ENCODE measurements at places on chromosomes 1 and 21.

- DNase-seq = no peak
Measured at GRCh38 chr1:224705578-224705977, 89.5 kb downstream of the CNIH3 start.

DNA sequence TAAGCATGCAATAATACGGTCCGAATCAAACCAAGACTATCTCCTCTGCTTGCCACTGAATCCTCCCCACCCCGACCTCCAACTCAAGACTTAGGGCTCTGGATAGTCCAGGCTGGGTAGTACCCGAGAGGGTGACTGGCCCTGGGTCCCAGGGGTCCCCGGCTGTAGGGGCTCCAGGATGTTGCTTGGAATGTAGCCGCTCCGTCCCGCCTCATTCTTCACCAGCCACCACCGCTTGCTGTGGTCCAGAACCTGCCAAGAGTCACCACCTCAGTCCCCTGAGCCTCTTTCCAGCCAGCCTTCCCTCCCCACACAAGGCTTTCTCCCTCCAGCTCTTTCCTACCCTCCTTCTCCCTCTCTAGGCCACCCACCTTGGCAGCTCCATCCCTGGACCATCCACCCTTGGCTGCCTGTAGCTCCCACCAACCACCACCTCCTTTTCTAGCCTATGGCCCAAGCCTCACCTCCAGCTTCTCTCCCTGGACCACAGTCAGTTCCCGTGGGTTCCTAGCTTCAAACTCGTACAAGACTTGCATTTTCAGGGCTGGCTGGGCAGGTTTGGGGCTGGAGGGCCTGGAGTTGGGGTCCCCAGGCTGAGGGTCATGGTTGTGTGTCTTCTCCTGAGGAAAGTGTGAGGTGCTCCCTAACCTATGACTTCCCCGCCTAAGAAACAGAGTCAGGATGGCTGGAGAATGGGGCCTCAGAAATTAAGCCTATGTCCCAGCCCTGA lies 10.9 kb upstream of the GSTM3 start:
- DNase-seq = no peak

DNA sequence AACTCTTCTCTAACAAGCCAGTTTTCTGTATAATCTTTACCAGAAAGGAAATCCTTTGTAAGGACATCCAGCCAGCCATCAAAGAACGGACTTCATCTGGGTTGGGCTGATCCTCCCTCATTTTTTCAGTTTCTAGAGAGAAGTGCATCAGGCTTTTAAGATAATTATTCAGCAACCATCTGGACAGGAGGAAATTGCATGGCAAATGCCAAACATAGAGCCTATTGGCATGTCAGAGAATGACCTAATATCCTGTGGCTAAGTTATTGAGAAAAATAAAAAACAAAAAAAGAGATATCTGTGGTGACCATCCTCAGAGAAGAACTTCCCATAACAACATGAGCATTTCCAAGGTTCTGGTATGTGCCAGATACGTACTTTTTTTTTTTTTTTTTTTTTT lies 74.9 kb upstream of the BEND5 start:
- no peak for DNase-seq

- no peak for DNase-seq
Measured at GRCh38 chr1:77847621-77848080, 40.8 kb upstream of the NEXN start.

- DNase-seq = no peak
Measured at GRCh38 chr1:56339786-56340465, 239.4 kb downstream of the PLPP3 start.

DNA sequence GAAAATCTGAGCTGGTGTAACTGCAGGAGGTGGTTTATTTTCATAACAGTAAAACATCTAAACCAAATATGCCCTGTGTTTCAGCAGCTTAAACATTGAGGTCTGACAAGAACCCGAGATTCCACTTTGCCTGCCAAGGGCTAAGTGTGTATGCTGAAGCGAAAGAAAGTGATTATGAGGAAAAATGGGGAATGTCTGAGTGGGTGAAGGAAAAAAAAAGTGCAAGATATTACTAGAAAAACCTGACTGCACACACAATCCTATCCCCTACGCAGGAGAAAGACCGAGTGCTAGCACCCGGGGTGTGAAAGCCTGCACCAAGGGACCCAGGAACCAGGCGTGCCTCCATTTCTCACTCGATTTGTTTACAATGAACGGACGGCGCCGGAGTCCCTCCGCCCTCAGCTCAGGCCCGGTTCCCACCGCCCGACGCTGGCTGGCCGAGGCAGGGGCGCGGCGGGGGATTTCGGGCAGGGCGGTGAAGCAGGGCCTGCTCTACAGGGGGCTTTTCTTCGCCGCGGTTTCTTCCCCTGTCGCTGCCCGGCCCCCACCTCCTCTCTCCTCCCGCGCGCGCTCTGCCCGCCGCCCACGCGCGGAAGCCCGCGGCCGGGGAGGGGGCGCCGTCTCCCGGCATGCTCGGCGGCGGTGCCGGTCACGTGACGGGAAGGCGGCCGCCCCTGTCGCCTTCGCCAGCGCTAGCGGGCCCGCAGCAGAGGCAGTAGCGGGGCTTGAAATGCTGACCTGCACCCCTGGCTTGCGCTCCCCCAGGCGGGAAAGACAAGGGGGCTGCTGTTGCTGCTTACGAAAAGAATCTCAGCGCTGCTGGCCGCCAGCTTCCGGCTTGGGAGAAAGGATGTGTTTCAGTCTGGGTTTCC lies 35.9 kb downstream of the ITPKB start:
- peak; percentile 52 for DNase-seq

GRCh38 chr1:91038582-91038981 lies 16.7 kb upstream of the ZNF644 start:
- DNase-seq = no peak

DNA sequence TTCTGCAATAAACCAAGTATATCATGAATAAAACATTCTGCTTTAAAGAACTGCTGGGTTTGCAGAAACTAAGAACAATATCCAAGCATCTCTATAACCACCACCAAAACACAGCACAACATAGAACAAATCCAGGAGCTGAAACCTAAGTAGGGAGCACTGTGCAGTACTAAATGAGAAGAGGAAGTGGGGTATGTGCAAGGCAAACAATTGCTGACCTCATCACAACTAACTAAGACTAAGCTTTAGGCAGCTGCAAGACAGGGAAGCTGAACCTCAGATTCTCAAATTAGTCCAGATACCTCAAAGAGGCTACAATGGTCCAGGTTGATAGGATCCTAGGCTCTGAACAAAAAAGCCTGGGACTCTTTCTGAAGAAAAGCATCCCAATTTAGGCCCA lies 172.6 kb downstream of the SLC44A5 start:
- DNase-seq = no peak

GRCh38 chr1:163922743-163923201 lies 601.0 kb downstream of the NUF2 start:
- no peak for DNase-seq

DNA sequence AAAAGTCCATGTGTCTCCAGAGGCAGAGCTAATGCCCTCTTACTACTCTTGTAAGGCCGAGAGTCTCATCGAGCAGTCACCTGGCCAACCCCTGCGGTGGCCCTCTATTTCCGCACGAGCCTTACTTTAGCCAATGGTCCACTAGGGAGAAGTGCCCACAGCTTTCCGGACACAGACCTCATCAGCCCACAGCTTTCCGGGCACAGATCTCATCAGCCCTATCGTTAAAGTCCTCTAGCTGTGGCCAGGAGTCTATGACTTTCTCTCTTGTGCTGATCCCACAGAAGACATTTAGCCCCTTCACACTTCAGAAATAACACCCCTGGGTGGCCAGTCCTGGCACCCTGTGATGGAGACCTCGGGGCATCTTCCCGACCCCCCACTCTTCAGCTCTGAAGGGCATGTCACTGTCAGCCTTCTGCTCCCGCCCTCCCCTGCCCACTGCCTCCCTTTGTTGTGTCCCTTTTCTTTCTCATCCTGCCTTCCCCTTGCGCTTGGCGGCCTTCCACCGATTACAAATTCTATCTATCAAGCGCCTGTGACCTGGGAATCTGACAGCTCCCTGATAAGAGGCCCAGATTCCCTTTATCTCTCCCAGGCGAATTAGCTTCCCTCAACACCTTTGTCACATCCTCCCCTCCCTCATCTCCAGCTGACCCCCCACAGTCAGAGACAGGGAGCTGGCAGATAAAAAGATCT lies 161.0 kb downstream of the PLXNA2 start:
- DNase-seq = no peak

- DNase-seq = no peak
Measured at GRCh38 chr1:26323382-26323781, 5.6 kb downstream of the CD52 start.

DNA sequence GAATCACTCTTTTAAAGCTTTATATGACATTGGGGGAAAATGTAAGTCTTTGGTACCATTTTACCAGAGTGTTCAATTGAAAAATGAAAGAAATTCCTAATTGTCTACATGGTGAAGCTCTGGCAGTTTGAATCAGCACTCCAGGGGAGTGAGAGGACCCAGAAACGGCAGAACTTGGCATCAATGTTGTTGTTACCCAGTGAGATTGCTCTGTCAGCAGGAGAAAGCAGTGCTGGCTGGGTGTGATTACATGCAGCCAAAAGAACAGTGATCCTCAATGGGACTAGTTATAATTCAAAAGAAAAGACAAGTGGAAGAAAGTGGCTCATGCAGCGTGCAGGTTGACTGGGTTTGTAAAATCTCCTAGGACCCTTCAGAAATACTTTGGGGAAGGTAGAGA lies 206.4 kb downstream of the PTPRC start:
- no peak for DNase-seq

GRCh38 chr1:222555992-222556615 lies 8.2 kb upstream of the HHIPL2 start:
- no peak for DNase-seq

DNA sequence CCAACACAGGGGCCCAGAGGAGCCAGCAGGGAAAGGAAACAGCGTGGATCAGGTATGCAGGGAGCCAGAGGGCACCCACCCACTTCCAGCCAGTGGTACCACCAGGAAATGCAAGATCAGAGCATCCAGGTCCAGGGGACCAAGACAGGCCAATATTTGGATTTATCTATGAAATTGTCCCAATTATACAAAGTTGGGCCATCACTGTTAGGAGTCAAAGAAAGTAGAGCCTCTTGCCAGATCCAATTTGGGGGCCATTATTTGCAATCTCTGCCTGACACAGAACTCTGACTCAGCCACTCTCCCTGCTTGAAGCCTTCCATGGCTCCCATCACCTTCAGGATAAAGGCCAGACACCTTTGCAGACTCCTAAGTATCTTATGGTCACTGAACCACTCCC lies 21.1 kb upstream of the TAS1R2 start:
- no peak for DNase-seq

- no peak for DNase-seq
Measured at GRCh38 chr1:186102547-186103148, 272.4 kb downstream of the TPR start.

DNA sequence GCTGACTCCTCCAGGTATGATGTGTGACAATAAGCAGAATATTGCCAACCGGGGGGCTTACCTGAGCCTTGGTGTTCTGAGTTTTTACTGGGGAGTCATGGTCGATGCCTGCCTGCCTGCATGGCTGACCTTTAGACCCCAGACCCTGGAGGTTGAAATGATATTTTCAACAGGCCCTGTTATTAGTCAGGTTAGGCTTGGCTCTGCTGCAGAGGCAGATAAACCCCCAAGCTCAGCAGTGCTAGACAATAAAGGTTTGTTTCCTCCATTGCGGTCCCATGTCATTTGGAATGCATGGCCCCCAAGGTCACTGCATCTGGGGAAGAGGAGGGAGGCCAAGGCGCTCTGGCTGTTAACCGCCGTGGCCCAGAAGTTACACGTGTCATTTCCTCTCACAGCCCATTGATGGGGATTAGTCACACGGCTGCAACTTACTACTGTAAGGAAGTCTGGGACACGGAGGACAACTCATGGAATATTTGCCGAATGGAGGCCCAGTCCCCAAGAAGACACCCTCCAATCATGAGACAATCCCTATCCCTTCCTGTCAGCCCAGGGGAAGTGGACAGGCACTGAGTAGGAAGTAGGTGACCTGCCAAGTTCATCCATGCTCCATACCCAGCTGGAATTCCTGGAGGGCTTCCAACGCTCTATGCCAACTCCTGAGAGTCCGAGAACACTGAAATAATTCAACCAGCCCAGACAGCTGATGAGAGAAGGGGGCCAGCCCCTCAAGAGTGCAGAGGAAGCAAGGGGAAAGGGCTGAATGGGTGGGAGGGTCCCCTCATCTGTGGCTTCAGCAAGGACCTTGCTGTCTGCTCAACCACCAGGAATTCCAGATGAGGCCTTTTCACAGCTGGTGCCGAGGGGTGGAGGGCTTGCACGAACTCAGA lies 97.3 kb downstream of the TAS1R2 start:
- DNase-seq = no peak

GRCh38 chr1:155801149-155801548 lies 55.9 kb downstream of the GON4L start:
- DNase-seq = no peak

GRCh38 chr1:206778031-206778430 lies 5.7 kb upstream of the IL10 start:
- no peak for DNase-seq

DNA sequence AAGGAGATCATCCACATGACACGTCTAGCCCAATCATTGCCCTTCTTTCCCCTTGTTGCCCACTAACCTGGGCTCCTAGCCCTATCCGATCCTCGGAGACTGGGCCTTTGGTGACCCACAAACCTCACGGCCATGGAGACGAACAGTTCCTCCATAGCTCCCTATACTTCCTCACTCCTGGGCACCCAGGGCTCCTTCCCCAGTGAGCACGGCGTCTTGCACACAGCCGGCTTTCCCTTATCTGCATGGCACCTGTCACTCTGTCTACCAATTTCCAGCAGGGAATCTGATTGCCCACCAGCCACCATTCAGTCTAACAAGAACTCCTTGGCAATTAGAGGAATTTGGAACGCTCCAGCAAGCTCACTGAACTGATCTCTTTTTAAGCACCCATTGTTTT lies 3.1 kb downstream of the GNG4 start:
- no peak for DNase-seq

GRCh38 chr21:42579456-42580075 lies 65.9 kb downstream of the SLC37A1 start:
- no peak for DNase-seq

DNA sequence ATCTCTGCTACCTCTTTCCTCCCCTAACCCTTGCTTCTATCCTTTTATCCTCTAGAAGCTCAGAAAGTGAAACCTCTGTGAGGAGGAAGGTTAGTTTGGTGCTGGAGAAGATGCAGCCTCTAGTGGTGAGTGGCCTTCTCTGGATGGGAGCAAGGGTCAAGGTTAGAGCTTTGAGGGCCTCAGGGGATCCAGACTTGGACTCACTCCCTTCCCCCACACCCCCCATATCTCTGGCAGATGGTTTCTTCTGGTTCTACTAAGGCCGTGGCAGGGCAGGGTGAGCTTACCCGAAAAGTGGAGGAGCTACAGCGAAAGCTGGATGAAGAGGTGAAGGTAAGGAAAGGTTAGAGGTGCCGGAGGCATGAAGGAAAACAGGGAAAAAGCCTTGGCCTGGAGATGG lies 9.2 kb downstream of the CGN start:
- DNase-seq = no peak

- no peak for DNase-seq
Measured at GRCh38 chr1:69410457-69410850, 157.3 kb upstream of the LRRC7 start.

GRCh38 chr1:99017655-99018054 lies 13.0 kb upstream of the PLPPR5 start:
- DNase-seq = no peak

DNA sequence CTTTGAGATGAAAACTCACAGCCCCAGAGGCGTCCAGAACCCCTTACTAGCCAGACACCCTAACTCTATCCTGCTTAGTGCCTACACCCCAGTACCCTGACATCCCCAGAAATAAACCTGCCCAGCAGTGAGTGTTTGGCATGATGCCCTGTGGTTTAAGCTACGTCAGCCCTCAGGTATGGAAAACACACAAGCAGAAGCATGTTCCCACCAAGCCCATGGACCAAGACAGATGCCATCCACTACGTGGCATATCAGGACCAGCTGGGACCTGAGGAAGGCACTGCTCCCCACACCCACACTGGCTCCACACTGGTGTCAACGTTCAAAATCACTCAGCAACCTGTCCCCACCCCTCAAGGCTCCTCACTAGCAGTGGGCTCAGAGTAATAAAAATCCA lies 116.4 kb downstream of the SYT2 start:
- no peak for DNase-seq
